ENCODE measurements at places on chromosomes 1 and 21.

DNA sequence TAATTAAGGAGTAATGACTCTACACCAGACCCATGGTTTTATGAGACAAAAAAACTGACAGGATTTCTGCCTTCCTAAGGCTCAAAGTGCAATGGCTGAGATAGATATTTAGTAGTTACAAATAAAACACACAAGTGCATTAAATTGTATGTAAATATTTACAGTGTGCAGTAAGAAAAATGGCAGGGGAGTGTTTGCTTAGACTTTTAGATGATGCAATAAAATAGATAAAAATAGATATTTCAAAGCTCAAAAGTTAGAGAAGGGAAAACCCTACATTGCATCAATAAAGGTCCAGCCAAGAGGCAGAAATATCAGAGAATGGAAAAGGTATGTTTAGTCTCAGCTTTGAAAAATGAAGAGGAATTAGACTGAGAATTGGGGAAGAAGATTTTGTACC, 226.3 kb upstream of the FGGY start:
- DNase-seq, result no peak

- DNase-seq, result no peak
These were observed 24.4 kb downstream of the KCNQ4 start for GRCh38 chr1:40808002-40808401.

GRCh38 chr1:201791779-201792173, 37.2 kb upstream of the IPO9 start:
- DNase-seq, result no peak

GRCh38 chr1:75034376-75034775, 99.8 kb upstream of the LHX8 start:
- DNase-seq, result no peak

- DNase-seq, result no peak
These were observed 2.4 kb downstream of the PTPN14 start for GRCh38 chr1:214548988-214549387.

DNA sequence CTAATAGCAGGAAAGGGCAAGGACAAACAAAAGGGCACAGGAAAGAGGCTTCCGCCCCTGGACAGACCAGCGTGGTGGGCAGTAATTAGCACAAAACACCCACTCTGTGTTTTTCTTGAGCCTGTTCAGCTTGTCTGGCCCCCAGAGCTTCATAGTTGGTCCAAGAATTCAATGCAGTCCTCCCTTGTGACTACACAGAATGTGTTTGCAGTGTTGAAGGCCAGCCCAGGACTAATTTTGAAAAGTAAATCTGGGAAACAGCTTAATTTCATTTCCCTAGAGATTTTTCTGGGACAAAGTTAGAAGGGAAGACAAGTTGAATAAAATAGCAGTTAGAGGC, 49.2 kb upstream of the LMO4 start:
- DNase-seq, result no peak

DNA sequence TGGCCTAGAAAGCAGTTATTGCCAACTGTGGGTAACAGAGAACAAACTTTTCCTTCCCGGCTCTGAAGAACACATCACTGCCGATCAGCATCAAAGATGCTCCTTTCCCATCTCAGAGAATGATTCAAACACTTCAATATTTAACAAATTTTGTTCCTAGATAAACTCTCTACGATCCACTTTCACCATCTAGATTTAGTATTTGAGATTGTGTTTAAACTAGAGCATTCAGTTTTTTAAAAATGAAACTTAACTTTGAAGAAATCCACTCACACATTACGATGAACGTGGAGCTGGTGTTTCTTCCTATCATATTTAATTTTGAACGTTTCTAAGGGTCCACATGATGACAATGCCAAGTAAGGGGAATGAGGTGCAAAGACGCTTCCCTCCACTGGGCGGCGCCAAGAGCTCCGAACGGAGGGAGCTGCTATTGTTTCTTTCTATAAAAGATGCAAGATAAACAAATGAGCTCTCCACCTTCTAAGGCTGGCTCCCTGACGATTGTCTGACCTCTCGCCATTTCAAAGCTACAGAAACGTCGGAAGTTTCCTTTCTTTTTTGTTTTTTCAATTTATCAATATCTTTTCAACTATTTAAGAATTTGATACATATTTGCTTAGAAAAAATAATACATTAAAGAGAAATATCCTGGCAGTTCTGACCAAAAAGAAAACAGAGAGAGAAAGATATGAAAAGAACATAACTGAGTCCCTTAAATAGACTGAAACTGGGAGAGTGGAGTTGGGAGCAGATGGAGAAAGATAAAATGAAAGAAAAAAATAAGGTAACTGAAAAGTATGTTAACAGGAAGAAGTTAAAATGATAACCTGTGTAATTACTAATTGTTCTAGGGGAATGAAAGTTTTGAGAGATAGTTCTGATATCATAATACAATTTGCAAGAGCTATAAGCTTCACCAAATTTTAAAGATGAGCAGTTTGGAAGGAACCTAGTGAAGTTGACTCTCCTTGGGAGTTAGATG, 4.4 kb upstream of the BARHL2 start:
- no peak for DNase-seq

GRCh38 chr1:203663294-203663693, 36.7 kb downstream of the ATP2B4 start:
- DNase-seq, result no peak

GRCh38 chr1:222784916-222785315, 29.9 kb upstream of the DISP1 start:
- DNase-seq, result no peak

- no peak for DNase-seq
These were observed 156.5 kb downstream of the SLC45A1 start for GRCh38 chr1:8474369-8474768.

DNA sequence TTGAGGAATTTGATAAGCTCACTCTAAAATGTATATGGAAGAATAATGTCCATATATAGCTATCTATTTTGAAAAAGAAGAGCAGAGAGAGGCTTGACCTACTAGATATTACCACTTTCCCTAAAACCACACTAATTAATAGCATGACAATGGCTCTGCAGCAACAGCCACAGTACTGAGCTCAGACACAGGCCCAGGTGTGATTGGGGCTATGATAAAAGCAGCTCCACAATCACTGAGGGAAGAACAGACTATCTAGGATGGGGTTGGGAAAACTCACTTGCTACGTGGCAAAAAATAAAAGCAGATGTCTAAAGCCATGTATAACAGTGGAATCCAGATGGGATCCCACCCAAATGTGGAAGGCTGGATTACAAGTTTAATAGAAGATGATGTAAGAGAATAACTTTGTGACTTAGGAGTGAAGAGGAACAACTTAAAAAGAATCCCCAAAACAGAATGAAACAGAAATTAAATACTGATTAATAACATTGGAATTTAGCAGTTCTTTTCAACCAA, 80.8 kb upstream of the RAB4A start:
- DNase-seq, result no peak

- DNase-seq, result no peak
These were observed 188.5 kb downstream of the TM2D1 start for GRCh38 chr1:61536174-61537108.

GRCh38 chr1:82366689-82367088, 566.0 kb downstream of the ADGRL2 start:
- no peak for DNase-seq

GRCh38 chr1:184562806-184563205, 176.0 kb downstream of the C1orf21 start:
- DNase-seq, result no peak

- no peak for DNase-seq
These were observed 94.4 kb downstream of the BARHL2 start for GRCh38 chr1:90622666-90623065.

DNA sequence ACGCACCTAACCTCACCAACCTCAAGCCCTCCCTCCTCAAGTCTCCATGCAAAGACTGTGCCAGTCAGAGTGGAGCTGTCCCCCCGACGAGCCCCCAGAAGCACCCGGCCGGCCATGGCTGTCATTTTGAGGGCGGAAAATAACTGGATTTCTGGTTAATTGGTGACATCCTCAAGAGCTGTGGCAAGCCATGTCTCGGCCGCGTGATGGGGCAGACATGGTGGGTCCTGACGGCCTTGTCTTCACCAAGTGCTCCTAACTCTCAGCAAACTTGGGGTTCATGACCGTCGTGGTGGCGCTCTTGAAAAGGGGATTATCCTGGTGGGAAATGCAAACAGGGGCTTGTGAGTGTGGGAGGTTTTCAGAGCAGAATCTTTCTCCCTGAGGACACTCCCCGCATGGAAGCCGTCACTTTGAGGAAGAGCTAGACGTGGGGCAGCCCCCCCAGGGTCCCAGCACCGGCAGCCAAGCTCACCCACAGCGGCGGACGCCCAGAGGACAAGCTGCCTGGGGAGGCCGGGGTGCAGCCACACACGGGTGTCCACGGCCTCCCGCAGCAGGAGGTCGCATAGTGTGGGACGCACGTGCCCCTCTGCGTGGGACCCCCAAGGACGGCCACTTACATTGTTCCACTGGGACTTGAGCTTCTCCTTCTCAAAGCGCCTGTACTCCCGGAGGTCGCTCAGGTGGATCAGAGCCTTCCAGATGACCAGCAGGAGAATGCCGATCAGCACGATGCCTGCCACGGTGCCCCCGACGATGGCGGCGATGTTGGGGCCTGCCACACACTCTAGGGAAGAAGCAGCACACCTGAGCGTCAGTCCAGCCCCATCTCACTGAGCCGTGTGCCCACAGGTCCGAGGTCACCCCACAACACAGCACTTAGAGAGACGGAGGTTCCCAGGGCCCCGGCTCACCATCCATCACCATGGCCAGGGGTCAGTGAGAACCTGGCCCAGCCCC, 12.9 kb upstream of the PTTG1IP start:
- no peak for DNase-seq

GRCh38 chr21:46284077-46284644, 1.2 kb downstream of the MCM3AP start:
- DNase-seq, result no peak

DNA sequence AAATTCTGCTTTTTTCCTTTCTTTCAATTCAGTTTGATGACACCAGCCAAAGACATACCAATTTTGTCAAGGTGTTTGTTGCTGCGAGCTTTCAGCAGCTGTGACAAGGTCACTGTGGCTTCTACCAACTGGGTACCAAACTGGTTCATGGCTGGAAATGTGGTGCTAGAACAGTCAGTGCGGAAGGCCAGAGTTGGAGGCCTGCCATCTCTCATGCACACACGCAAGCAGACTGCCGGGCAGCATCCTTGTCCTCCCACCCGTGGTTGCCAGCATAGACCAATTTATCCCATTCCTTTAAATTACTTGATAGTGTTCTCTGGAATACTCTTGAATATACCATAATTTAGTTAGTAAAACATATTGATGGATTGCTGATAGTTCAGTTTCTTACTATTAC, 79.9 kb upstream of the GPR52 start:
- DNase-seq, result no peak

DNA sequence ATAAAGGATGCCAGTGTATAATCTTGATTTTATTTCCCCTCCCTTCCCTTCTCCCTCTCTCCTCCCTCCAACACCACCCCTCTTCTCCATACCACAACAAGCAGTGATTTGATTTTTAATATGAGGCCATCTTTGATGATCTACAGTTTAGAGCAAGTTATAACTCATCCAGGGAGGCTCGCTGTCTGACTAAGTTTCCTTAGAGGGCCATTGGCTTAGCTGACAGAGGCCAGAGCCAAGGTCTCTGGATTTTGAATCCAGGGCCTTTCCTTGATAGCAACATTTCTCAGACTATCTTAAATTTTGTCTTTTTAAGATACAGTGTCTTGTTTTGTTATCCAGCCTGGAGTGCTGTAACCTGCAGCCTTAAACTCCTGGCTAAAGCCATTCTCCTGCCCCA, 431.0 kb upstream of the USP24 start:
- DNase-seq, result no peak

DNA sequence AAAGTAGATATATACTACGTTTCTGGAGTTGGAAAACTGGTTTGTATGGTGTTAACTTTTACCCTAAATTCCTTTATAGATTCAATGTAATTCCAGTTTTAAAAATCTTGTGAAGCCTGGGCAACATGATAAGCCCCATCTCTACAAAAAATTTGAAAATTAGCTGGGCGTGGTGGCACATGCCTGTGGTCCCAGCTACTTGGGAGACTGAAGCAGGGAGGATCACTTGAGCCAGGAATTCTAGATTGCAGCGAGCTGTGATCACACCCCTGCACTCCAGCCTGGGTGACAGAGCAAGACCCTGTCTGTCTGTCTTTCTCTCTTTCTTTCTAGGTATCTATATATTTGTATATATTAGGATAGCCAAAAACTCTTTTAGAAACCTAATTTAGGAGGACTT, 141.9 kb downstream of the CLEC20A start:
- DNase-seq, result no peak

- DNase-seq, result no peak
These were observed 51.3 kb upstream of the IVNS1ABP start for GRCh38 chr1:185368313-185368855.

GRCh38 chr1:72759486-72759885, 477.1 kb upstream of the NEGR1 start:
- no peak for DNase-seq

DNA sequence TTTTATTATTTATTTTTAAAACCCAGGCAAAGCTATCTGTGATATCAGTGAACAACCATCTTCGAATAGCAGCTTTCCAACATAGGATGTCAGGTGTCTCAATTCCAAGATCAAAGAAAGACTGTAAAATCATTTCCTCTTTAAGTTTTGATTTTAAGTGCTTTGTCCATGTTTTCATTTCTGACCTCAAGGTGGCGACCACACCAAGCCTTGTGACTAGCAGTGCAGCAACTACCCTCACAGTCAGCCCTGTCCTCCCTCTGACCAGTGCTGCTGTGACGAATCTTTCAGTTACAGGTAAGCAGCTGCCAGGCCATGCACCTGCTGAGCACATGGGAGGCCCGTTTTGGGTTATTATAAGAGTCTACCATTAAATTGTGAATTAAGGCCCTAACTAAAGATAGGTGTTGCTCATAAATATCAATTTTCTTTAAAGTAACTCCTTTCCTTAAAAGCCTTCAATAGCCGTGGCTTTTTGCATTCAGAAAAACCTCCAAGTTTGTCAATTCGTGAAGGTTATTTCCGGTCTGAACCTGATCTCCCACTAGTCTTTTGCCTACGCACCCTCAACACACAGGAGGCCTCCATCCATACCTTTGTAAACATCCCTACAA, 117.0 kb downstream of the CD247 start:
- DNase-seq, result peak; percentile 28

DNA sequence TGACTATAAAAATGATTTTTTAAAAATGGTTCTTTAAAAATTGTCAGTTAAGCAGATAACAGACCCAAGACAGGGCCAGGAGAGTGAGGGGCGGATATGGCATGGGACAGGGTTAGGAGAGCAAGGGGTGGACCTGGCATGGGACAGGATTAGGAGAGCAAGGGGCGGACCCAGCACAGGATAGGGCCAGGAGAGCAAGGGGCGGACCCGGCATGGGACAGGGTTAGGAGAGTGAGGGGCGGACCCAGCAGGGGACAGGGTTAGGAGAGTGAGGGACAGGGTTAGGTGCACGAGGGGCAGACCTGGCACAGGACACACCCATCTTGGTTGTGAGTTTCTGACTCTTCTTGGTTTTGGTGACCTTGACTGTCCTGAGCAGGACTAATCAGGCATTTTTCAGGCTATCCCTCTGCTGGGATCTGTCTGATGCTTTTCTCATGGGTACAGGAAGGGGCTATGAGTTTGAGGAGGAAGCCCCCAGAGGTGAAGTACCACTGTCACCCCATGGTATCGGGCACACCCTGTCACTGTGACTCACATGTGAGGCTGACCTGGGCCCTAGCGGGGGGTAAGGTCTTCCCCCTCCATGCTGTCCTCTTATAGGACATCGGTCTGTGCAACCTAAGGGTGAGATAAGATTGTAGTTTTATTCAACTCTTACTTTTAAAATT, 159.0 kb upstream of the COL6A1 start:
- DNase-seq, result no peak

GRCh38 chr1:71054791-71055190, 7.2 kb upstream of the PTGER3 start:
- no peak for DNase-seq

GRCh38 chr1:43348809-43349593, 9.8 kb upstream of the CDC20 start:
- peak; percentile 7 for DNase-seq

GRCh38 chr1:206930210-206930798, 8.6 kb upstream of the FCMR start:
- DNase-seq, result no peak
